GM04503 (cell line): ENCODE measurements at places on chromosomes 5 and 9.

DNA sequence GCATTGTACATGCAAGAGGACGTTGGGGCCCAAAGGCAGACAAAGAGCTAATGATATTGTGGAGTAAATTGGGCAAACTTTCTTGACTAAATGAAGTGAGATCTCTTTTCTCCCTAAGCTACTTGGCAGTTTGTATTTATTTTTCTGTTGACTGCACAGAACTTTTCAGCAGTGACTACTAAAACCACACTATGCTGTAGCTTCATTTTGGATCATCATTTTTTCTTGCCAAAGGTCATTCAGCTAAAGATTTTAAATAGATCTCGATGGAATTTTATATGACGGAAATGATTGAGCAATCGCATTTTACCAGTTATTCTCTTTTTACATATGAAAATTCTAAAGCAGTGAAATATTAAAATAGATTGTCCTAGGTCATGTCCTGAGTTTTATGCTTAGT is 286.1 kb upstream of the ACTBL2 start:
- no peak for DNase-seq

- no peak for DNase-seq
Measured at GRCh38 chr9:126389992-126390391, 63.4 kb downstream of the MVB12B start.

DNA sequence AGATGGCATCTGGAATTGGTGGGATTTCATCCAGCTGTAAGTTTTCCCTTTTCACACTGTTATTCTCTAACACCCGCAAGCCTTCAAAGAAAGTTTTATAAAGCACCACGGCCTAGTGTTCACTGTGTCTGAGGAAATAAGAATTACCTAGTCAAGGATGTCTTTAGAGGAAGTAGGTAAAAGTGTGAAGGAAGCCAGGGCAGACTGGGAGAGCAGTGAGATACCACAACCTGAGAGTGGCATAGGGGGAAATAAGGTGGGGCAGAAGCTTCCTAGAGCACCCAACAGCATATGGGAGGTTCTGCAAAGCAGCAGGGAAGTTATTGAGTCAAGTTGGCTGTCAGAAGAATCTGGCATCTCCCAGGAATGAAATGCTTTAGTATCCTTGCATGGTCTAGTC is 241.2 kb downstream of the CETN3 start:
- DNase-seq = no peak

GRCh38 chr5:180291234-180291940 is 496 bp downstream of the MAPK9 start:
- DNase-seq = no peak

DNA sequence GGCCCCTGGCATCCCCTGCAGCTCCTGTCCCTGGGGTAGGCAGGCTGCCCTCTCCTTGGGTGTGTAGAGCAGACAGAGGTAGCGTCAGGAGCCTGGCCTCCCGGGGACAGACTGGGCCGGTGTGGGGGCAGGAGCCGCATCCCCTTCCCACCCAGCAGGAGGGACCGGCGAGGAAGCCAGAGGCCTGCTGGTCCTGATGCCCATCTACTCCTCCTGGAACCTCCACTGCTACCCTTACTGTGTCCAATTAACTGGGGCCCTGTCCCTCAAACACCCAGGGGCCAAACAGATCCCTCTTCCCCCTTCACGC is 15.6 kb downstream of the RALGDS start:
- no peak for DNase-seq

DNA sequence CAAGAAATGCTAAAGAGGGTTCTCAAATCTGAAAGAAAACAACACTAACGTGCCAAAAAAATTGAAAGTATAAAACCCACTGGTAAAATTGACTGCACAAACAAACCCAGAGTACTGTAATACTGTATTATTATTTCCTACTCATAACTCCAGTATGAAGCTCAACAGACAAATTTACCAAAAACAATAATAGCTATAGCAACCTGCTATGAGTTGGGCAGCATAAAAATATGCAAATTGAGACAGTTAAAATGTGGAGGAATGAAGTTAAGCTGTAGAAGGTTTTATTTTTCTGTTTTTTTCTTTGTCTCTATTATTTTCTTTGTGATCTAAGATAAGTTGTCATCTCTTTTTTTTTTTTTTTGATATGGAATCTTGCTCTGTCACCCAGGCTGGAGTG is 15.7 kb downstream of the KIF4B start:
- DNase-seq = no peak
